ENCODE measurements at places on chromosomes 4 and X.
A peak's percentile ranks its signal among the peaks of the same experiment; 100 is the strongest.

DNA sequence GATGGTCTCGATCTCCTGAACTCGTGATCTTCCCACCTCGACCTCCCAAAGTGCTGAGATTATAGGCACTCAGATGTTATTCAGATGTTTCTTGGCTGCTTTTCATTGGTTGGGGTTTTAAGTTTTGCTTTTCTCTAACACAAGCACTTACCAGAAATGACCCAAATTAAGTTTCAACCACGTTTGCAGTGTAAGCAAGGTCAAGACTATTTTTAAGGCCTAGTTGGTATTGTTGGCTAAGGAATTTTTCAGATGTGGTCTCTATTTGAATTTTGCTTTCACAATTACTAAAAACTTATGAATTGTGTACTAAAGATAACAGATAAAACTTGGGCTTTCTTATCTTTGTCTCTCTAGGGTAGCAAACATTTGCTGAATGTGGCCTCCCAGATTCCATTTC lies 1756.9 kb upstream of the TENM3 start:
- no peak for DNase-seq

DNA sequence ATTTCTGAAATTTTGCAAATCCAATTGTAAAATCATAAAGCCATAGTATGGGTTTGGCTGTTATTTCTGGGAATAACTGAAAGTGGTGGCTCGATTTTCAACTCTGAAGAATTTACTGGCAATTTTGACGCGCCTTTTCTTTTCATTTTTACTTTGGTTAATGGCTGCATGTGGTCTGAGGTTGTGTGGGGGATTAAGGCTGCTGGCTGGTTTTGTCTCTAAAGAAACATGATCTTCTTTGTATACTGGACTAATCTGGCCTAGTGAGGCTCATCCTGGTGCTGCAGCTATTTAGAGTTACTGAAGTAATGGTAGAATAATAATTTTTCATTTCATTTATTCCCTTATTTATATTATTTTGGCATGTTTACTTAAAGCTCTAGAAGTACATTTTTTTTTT lies 164.0 kb downstream of the RNF150 start:
- DNase-seq, result no peak

DNA sequence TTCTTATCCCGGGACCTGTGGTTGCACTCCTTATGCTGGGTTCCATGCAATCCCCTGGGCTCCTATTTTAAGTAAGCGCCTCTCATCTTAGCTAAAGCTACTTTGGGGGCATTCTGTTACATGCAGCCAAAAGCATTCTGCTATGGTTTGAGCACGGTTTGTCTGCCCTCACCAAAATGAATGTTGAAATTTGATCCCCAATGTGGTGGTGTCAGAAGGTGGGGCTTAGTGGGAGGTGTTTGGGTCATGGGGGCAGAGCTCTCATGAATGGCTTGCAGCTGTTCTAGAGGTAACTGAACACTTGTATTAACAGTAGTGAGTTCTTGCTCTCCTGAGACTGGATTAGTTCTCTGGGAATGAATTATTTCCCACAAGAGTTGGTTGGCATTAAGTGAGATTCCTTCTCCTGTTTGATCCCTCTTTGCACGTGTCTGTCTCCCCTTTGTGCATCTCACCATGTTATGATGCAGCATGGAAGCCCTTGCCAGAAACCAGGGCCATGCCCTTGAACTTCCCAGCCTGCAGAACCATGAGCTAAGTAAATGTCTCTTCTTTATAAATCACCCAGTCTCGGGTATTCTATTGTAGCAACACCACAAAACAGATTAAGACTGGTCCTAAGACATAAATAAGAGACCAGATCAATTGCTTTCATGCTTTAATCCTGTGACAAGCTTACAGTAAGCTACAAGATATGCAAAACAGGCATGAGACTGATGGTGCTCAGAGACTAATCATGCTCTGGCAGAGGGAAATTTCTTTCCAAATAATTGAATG lies 141.8 kb downstream of the TSPAN5 start:
- DNase-seq, result no peak

- no peak for DNase-seq
These were observed 13.5 kb downstream of the CTAG1B start for GRCh38 chrX:154605566-154605965.

GRCh38 chrX:1212532-1212931 lies at the start of gene CRLF2:
Gene CRLF2 (minus strand): TSS chrX:1212649. CDS start chrX:1212634, 15 bp downstream.
- no peak for DNase-seq

DNA sequence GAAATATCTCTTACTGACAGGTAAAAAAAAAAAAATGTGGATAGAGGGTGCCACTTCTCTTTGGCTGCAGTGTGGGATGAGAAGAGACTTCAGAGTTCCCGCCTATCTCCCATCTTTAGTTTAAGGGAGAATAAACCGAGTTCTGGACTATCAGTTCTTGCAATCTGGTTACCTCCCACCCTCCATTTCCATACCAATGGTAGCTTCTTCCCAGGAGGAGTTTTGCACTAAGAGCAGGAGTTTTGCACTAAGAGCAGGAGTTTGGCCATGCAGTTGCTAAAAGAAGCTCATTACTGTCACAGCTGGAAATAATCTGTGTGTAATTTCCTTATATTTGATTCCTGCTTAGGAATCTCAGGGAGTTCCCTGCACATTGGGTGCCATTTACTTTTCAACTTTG lies 10.8 kb upstream of the GUCY1B1 start:
- DNase-seq, result no peak

DNA sequence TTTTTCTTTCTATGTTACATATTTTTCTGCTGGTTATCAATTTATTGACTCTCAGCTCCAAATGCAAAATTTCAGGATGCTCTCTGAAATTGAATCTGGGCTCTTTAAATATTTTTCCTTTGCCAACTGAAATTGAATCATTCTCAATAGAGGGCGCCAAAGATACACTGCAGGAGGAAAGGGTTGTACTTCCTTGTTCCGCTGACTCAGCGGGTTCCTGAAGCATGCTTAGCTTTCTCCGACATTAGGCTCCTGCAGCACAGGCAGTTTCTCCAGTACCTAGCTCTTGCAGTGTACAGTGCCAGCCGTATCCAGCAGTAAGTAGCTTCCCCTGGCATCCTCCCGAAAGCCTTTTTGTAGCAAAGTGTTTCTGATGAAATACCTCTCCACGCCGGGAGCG lies 28.8 kb upstream of the CFAP47 start:
- peak; percentile 3 for DNase-seq

DNA sequence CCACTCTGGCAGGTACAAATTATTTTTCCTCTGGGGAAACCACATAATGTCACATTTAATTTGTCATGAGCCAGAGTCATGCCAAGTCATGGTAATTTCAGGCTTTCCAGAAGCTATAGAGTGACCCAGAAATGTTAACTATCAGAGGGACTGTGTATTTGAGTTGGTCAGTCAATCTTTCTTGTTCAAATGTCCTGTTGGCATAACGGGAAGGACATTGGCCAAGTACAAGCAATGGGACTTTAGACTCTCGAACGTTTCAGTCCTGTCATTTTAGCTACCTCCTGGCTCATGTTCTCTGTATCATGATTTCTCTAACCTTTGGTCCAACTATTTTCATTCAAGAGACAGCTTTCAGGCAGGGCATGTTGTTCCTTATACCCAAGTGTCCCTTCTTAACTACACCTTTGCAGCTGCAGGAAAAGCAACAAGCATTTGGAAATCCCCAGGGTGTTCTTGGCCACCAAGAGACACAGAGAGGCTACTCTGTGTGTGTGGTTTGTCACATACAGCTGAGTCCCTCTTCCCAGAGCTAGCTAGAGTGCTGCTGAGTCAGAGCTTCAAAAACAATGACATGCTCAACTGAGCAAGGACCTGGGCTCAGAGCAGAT lies 142.6 kb downstream of the EGF start:
- peak; percentile 67 for DNase-seq

GRCh38 chr4:129136433-129136832 lies 40.5 kb downstream of the C4orf33 start:
- DNase-seq, result no peak

DNA sequence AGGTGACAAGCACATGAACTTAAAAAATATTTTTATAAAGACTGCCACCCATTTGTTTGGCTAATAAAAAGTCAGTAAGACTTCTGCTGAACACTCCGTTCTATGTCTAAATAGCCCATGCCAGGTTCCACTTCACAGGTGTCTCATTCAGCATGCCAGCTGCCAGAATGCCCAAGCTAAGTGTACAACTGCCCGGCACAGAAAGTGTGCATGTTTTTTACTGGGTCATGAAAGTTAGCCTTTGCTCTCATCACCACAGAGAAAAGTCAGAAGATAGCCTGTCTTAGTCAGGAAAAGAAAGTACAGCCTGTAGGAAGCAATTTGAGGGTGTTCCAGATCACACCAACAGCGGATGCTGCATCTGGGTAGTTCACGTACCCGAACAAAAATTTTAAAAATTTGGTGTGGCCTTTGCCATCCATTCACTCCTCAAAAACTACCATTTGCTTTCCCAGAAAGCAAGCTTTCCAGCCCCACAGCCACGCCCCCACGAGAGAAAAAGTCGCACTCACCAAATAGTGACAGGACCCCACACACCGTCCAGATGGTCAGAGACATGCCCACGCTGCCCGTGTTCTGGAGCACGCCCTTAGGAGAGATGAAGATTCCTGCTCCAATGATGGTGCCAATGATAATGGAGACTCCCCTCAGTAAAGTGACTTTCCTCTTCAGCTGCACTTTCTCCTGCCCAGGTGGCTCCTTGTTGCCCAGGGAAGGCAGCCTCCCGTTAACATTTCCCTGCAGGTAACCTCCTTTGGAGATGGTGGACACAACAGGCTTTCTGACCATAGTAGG lies 671 bp downstream of the SLC7A11 start:
- DNase-seq, result peak; percentile 76

- no peak for DNase-seq
These were observed 845.3 kb downstream of the TRIML1 start for GRCh38 chr4:188984518-188984917.

GRCh38 chr4:43778187-43778915 lies 670.3 kb downstream of the KCTD8 start:
- no peak for DNase-seq

DNA sequence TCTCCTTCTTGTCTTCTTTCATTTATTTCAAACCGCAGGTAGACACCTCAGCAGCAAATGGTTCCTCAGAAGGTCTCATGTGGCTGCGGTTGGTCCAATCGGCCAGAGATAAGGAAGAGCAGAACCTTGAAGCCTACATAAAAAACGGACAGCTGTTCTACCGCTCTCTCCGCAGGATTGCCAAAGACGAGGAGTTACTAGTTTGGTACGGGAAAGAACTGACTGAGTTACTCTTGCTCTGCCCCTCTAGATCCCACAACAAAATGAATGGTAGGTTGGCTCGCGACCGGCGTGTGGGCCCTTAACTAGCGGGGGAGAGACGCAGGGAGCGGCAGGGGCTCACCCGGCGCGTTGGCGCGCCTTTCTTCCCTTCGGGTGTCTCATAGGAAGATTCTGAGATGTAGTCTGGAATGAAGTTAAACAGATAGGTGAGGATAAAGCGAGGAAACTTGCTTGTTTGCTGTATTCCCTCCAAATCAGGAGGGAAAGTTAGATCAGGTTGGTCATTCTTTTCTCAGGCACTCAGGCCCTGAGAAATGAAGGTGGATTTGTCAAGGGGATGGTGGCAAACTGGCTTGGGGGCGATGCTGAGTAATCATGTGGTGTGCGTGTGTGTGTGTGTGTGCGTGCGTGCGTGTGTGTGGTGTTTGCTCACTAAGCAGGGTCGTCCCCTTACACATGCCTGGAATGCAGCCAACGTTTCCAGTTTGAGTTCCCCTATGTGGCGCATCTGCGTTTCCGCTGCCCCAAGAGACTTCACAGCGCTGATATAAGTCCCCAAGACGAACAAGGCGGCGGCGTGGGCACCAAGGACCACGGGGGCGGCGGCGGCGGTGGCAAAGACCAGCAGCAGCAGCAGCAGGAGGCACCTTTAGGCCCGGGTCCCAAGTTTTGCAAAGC lies 4.2 kb downstream of the PRDM8 start:
- no peak for DNase-seq

GRCh38 chr4:188266386-188266785 lies 127.1 kb downstream of the TRIML1 start:
- no peak for DNase-seq

- DNase-seq, result no peak
These were observed 20.8 kb downstream of the FGFRL1 start for GRCh38 chr4:1031956-1032795.

GRCh38 chr4:40520533-40520932 lies 109.1 kb downstream of the RBM47 start:
- DNase-seq, result no peak

GRCh38 chrX:13188731-13189309 lies 131.0 kb downstream of the ATXN3L start:
- DNase-seq, result no peak

DNA sequence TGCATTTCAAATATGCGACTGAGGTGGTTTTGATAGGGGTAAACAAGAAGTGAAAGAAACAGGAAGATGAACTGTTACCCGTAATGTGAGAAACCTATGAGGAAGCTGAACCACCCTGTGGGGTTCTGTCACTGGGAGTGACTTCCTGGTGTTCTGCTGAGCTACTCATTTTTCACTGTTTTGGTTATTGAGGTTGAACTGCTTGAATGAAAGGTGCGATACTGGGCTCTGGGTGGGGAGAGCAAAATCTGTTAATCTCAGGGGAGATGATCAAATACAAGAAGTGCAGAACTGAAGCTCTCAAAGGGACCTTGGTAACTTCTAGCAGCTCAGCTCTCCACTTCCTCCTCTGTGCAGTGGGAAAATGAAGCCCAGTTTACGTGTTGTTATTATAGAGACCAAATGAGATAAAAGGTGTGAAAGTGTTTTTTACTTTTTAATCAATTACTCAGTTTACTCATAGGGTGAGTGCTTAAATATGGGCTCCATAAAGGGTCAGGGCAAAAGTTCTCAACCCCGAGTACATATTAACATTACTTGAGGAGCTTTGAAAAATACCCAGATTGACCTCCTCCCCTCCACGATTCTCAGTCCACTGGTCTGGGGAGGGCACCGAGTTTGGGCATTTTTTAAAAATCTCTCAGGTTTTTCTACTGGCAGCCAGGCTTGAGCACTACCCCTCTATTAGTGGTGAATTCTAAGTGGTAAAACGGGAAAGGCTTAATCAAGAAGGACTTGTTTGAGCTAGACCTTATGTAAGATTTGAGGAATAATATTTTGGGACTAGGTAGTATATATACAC lies 66.7 kb downstream of the COQ2 start:
- no peak for DNase-seq

GRCh38 chrX:36241397-36241796 lies 321.9 kb downstream of the CFAP47 start:
- DNase-seq, result no peak

- no peak for DNase-seq
These were observed 116.6 kb downstream of the PAPSS1 start for GRCh38 chr4:107603430-107603829.

DNA sequence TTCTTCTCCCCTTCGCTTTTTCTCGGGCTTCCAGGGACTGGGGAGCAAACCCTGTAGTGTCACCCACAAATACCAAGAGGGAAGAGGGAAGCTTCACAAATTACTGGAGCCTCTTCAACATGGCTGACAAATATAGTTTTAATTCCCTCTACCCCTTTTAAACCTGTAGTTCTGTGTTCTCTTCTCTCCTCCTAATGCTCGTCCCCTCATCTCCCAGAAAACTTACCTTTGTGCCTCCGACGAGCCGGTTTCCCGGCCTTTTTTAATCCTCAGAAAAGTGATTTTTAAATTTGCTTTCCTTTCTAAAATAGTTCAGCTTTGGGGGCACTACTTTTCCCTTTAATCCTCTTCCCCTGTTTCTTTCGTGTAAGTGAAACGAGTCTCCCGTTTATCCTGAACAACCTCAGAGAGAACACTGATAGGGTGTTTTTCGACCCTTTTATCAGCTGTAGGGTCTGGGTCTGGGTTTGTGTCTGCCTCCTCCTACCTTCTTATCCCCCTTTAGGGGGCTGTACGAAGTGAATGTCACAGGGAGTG lies 408 bp downstream of the TET2 start:
- DNase-seq, result peak; percentile 31

- DNase-seq, result no peak
These were observed 505.0 kb upstream of the PITX2 start for GRCh38 chr4:111127841-111128240.

GRCh38 chrX:24777660-24778059 lies 83.9 kb downstream of the POLA1 start:
- DNase-seq, result no peak
